ENCODE measurements at places on chromosomes 7 and 10.
A peak's percentile ranks its signal among the peaks of the same experiment; 100 is the strongest.

DNA sequence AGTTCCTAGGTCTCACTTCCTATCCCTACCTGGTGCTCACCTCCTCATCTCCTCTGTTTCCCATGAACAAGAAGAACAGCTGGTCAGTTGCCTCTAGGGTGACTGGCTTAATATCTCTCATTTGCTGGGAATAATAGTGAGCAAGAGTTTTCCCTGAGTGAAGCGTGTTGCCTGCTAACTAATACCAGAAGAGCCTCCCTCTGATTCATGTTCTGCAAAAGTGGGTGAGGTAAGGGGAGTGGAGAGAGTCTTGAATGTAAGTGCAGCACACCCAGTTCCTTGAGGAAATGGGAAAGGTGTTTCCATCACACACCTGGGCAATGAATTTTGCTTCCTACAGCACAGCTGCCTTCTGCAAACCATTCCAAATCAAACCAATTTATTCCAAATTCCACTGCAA, 29.6 kb downstream of the FZD1 start:
- DNase-seq, result no peak

GRCh38 chr7:23531050-23531793, 559 bp downstream of the TRA2A start:
- peak; percentile 35 for DNase-seq

DNA sequence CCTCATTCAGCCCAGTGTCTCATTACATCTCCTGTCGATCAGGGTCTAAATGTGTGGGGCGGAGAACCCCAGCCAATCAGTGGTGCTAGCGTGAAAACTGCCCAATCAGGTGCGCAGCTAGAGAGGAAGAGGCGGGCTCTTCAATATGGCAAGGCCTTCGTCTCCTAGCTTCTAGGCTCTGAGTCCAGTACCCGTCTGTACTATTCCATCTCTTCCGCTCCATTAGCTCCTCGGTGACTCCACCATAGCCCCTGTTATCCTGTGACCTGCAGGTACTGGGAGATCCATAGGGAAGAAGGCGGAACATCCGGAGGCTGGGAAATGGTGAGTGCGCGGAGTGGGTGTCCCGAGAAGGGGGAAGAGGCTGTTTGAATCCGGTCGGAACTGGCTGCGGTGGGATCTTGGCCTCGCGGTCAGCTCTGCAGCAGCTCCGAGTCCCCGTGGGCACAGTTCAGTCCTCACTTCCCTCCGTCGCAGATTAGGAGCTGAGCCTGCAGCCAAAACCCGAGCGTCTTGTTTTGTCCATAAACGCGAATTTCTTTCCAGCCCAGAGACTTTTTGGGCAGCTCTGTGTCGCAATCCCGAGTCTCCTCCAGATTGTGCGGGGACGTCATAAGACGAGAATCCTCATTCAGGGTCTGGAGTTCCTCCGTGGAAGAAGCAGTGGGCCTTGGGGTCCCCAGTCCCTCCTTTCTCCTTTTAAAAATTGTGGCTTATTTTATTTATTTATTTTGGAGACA, at the start of gene ZNF727:
Gene ZNF727, plus strand, starts transcription at position 134 of the 740 bp plus-strand sequence. Its CDS starts 188 bp downstream, at position 322.
- no peak for DNase-seq

DNA sequence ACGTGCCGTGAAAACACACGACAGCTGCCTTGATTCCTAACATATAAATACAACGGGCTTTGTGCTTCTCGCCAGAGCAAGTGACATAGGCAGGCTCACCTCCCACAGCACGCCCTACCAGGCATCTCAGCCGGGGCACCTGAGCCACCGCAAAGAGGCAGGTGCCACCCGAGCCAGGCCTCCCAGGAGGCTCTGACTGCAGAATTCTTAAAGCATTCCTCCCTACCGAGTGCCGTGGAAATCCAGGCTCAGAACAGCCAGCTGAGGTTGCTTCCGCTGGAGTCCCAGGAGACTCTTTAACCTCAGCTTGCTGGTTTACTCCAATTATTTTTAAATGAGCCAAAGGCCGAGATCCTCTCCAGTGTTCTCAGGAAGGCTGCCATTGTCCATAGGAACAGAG, 206.5 kb downstream of the USP6NL start:
- no peak for DNase-seq

GRCh38 chr7:9204571-9204970, 771.2 kb downstream of the NXPH1 start:
- DNase-seq, result no peak

GRCh38 chr10:77501152-77501845, 136.3 kb downstream of the KCNMA1 start:
- DNase-seq, result no peak

- DNase-seq, result no peak
Measured at GRCh38 chr10:118966850-118967125, 62.7 kb upstream of the NANOS1 start.

DNA sequence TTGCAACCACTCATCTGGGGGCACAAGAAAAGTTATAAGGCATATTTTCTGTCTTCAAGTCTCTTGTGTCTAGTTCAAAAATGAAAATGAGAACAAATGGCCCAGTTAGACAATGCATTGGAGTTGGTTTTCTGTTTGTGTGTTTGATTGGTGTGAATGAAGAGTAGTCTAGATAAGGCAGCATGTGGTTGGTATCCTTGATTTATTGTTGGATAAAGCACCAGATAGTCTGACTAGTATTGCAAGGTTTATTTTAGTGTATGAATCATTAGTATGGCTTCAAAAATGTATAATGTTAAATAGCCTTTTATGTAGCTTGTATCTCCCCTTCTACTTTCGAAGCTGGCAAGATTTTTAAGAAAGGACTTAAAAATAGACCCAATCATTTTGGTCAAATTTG, 237.3 kb downstream of the CDK14 start:
- no peak for DNase-seq

DNA sequence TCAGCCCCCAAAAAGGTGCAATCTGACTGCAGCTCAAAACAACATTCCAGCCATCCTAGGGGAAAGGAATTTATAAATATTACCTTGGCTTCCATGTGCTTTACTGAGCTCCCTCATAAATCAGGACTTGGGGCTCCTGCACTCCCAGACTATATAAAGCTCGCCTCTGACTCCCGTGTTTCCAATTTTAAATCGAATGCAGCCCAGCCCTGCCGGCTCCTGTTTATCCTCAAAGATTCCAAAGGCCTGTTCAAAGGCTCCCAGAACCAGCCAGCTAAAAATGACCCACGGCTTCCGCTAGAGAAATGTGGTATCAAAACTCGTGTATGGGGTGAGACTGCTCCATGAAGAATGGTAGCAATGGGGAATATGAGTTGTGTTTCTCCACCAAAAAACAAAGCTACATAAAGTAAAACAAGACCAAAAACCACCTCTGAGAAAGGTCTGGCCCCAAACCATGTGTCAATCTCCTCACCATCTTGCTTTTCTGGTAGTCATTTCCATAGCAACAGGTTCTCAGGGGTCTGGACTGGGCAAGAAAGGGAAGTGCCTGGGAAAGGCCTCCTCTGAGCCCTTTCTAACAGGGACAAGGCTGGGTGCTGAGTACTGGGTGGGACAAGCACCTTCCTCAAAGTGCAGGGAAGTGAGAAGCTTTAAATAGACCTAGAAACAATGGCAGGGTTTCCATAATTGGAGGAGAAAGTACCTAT, 5.1 kb downstream of the CALML3 start:
- DNase-seq, result no peak

DNA sequence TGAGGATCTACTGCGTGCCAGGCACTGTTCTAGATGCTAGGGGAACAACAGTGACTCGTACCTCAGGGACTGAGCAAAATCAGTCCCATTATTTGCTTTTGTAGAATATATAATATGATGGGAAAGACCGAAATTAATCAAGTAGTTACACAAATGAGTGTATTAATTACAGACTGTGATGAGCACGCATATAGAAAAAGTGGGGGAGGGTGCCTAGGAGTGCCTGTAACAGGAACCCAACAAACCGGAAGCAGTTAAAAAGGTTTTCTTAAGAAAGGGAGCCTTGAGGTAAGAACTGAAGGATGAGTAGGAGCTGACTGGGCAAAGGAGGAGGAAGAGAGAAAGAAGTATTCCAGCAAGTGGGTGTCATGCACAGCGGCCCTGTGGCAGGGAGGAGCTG, 28.2 kb upstream of the IL6 start:
- DNase-seq, result peak; percentile 9

GRCh38 chr7:98107313-98107721, 655 bp downstream of the LMTK2 start:
- DNase-seq, result no peak

- no peak for DNase-seq
Measured at GRCh38 chr10:94316560-94316959, 46.2 kb downstream of the NOC3L start.

GRCh38 chr7:48540746-48541145, 369.5 kb downstream of the ABCA13 start:
- no peak for DNase-seq

GRCh38 chr7:63899691-63900393, 98.8 kb upstream of the ZNF722 start:
- peak; percentile 71 for DNase-seq

DNA sequence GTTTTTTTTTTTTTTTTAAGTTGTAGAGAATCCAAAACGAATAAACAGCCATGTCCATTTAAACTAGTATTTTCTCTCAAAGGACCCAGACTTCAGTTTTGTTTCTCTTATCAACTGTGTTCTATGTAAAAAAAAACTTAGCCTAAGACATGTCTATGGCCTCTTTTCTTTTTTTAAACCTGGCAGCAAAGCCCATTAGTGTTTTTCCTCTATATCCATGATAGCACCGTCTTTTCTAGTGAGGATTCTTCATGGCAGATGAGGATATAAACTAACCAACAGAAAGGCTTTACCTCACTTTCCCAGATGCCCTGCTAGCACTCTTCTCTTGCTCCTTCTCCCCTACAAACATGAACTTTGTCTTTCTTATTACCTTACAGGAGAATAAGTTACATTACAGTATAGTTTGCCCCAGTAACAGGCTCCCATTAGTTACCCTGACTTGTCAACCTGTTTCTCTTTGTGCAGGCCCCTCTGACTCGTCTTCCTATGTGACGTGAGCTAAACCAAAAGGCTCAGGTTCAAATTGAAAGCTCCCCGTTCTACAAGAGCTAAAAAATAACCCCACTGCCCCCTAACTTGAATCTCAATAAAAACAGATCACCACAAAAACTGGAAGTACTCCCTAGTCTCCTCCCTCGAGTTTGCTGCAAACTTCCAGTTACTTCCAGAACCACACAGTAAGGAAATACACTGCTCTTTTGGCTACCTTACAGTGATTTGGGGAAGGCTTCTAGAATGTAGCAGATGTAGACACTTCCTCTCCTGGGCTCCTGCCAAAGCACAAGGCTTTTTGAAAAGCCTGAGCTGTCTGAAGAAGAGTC, 20.1 kb downstream of the P4HA1 start:
- DNase-seq, result no peak

DNA sequence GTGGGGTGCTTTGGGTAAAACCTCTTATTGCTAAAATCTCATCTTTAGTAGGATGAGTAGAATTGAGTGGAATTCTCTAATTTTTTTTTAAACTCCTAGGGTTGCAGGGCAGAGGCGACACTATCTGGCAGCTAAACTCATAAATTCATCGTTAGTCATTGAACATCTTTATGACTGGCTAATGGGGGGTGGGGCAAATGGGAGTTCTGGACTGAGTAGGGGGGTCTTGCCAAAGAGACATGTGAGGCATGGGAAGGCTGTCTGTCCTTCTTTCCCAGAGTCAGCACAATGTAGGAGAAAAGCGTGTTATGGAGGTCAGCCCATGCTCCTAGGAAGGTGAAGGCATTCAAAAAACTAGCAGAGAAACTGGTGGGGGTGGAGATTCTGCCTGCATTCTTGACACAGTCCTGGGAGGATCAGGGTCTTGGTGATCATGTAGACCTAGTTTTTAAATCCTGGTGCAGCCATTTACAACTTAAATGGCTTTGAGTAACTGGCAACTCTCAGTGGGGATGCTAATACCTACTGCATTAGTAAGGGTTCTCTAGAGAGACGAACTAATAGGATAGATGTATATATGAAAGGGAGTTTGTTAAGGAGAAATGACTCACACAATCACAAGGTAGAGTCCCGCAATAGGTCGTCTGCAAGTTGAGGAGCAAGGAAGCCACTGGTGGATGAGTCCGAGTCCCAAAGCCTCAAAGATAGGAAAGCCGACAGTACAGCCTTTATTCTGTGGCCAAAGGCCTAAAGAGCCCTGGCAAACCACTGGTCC, 47.7 kb downstream of the EMX2 start:
- no peak for DNase-seq

- DNase-seq, result no peak
Measured at GRCh38 chr10:90939116-90939515, 18.2 kb upstream of the ANKRD1 start.

- no peak for DNase-seq
Measured at GRCh38 chr10:78491812-78492211, 458.1 kb downstream of the RPS24 start.

DNA sequence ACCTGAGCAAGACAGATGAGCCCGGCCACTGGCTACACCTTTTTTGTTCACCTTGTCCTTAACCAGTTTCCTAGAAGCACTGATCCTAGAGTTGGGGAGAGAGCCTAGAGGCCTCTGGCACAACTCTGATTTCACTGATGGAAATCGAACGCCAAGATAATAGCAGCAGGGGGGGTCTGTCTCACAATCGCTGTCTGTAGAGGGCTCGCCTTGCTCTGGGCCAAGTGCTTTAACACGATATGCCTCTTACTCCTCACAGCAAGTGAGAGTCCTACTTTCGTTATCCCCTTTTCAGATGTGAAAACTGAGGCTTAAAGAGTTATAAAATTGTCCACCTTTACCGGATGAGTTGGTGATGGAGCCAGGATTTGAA, 472 bp downstream of the RASSF4 start:
- DNase-seq, result no peak

GRCh38 chr7:81503771-81504170, 266.1 kb downstream of the HGF start:
- no peak for DNase-seq

GRCh38 chr7:28483112-28483511, 70.8 kb downstream of the CREB5 start:
- DNase-seq, result no peak

GRCh38 chr10:613271-614138, 76.0 kb downstream of the DIP2C start:
- no peak for DNase-seq

- no peak for DNase-seq
Measured at GRCh38 chr7:4748231-4748681, 27.2 kb upstream of the AP5Z1 start.

- DNase-seq, result no peak
Measured at GRCh38 chr10:133442191-133442966, 11.4 kb upstream of the SCART1 start.
